Activated T-helper 2 cell treated with anti-CD3 and anti-CD28 coated beads, Interferon-gamma antibody, Interleukin-2, Interleukin-4, amounts not matched to agents 10 μg/mL and 5 μg/mL and 100 μg/mL, durations not matched to agents 14 hours and 24 hours and 36 hours (primary cell): ENCODE measurements at places on chromosomes 2 and 18.
A peak's percentile ranks its signal among the peaks of the same experiment; 100 is the strongest.

DNA sequence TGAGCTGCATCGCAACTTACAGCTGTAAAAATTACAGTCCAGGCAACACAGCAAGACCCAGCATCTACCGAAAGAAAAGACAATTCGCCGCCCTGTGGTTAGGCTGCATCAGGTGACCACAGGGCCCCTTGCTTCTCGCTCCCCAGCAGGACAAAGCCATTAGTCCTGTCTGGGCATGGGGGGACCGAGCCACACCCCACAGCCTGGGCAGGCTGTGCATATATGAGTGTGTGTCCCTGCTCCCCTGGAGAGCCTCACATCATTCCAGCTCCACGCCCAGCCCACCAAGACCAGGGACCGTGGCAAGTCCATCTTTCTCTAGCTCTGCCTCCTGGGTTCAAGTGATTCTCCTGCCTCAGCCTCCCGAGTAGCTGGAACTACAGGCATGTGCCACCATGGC, 33.9 kb downstream of the SNORC start:
- H3K27ac ChIP-seq = no peak overlapping the region
- peaks cover 3% of the 10 kb centered on the region for H3K27me3 ChIP-seq

- H3K27ac ChIP-seq = peak overlapping the region; percentile 69
- DNase-seq = no peak
- H3K4me3 ChIP-seq = no peak overlapping the region
- H3K36me3 ChIP-seq = no peaks in the 10 kb centered on the region
- no peaks in the 10 kb centered on the region for H3K27me3 ChIP-seq
Measured at GRCh38 chr2:8480915-8481314, 200.9 kb upstream of the ID2 start.

- no peak for DNase-seq
- peaks cover 26% of the 10 kb centered on the region for H3K4me1 ChIP-seq
- no peaks in the 10 kb centered on the region for H3K36me3 ChIP-seq
- no peak overlapping the region for H3K4me3 ChIP-seq
- H3K27ac ChIP-seq = peak overlapping the region; percentile 43
Measured at GRCh38 chr2:40401896-40402295, 50.0 kb downstream of the SLC8A1 start.

GRCh38 chr2:38268691-38269327, 108.3 kb downstream of the ATL2 start:
- H3K27ac ChIP-seq = no peak overlapping the region
- H3K4me1 ChIP-seq = peaks cover 12% of the 10 kb centered on the region
- no peaks in the 10 kb centered on the region for H3K36me3 ChIP-seq
- DNase-seq = no peak

DNA sequence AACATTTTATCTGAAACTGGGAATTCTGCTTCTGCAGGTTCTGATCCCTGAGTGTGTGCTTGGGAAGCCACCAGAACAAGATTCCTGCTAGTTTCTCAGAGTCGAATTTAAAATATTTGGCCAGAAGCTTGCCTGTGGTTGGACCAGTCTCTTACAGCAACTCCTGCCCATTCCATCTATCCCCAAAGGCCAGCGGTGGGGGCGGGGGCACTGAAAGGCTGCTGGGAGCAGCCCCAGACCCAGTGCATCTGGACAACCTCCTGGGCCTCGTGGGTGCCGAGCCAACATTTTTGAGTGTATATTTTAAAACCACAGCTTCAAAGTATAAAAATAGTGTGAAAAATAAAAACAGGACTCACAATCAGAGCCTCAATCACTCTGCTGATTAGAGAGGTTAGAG, 38.6 kb upstream of the ZFP36L2 start:
- H3K4me1 ChIP-seq = peaks cover 6% of the 10 kb centered on the region
- H3K27me3 ChIP-seq = no peaks in the 10 kb centered on the region
- peaks cover 10% of the 10 kb centered on the region for H3K36me3 ChIP-seq
